Renal cortical epithelial cell (primary cell): ENCODE measurements at places on chromosomes 16 and 17.

DNA sequence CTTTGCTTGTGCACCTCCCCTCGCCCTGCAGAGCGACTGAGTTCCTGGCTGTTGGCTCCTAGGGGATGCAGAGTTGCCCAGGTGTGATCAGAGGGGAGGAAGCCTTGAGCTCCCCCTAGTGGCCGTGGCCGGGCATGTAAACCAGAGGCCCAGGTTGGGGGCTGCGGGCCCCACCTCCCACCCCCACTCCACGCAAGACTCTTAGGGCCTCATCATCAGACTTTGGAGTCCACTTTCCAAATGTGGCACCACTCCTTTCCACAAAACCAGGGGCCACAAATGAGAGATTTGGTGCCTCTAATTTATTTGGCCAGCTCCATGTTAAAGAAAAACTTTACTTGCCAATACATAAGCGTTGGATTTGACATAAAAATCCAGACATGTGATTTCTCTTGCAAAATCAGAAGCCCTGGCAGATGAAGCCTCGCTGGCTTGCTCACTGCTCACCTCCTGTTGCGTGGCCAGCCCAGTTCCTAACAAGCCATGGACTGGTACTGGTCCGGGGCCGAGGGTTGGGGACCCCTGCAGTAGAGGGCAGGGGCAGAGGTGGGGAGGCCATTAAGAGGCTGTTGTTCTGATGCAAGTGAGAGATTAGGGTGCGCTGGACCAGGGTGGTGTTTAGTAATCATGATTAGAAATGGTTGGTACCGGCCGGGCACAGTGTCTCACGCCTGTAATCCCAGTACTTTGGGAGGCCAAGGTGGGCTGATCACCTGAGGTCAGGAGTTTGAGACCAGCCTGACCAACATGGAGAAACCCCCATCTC is 28.7 kb upstream of the GAS7 start:
- no peak for DNase-seq

DNA sequence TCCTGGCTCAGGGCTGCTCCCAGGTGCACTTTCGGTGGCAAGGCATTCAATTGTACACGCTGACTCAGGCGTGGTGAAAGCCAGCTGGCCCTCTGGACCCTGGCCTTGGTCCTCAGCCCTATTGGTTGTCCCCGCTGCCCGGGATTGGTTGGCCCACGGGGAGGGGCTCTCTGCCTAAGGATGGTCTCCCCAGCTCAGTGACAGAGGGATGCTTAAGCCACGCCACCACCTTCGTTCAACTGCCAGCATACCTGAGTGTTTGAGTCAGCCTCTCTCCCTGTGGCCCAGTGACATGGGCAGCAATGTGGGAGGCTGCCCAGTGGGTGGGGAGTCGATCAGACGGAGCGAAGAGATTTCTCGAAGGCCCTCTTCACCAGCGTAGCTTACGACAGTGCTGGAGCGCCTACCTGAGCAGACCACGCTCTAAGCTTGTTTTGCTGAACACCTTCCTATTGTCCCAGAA is 30.3 kb downstream of the IRF8 start:
- peak; percentile 37 for DNase-seq

DNA sequence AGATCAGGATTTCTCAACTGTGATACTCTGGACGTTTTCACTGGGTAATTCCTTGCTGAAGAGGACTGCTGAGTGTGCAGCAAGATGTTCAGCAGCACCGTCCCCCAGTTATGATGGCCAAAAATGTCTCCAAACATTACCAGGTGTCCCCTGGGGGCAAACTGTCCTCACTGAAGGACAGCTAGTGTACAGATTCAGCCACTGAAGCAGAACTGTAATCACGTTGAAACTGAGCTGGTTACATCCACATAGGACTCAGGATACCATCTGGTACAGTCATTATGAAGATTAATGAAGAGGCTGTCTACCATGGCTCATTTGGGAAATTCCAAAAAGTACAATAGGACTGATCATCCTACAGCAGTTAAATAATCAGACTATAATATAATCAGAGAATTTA is 43.3 kb upstream of the GINS3 start:
- no peak for DNase-seq

GRCh38 chr16:15427648-15428239 is 6.6 kb upstream of the BMERB1 start:
- peak; percentile 60 for DNase-seq

- DNase-seq, result no peak
These were observed 8.5 kb downstream of the KIF19 start for GRCh38 chr17:74334393-74335039.

DNA sequence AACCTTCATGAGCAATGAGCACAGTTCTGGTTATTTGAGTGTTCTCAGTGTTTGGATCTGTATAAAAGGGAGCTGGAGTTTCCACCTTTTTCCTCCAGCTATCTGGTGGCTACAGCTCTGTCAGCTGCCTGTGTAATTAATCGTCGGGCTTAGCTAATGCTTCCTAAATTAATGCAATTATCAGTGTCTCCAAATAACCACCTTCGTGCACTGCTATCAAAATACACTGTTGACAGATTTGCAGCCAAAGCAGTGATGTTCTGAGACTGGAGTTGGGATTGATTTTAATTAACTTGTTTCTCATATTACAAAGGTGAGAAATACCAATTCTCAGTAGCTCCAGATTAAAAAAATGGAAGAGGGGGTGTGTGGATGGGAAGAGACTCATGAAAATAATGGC is 325.8 kb downstream of the CBLN1 start:
- DNase-seq, result no peak

- no peak for DNase-seq
These were observed 83.9 kb downstream of the RPA1 start for GRCh38 chr17:1913702-1914101.

DNA sequence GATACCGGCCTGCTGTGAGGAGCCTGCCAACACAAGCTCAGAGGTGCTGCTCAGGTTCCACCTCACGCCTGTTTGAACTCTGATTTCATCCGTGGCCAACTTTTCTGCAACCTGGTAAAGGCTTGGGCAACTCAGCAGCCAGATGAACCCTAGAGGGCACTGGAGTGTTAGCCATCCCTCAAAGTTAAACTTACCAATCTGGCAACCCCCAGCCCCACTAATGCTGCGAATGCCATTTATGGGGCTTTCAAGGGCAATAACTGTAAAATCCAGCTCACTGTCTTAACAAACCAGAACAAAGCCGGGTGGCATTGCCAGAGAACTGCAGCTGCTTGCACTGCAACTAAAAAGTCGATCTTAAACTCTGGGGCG is 105.5 kb downstream of the AXIN2 start:
- DNase-seq, result peak; percentile 15

GRCh38 chr16:67580202-67580601 is 17.9 kb downstream of the CTCF start:
- no peak for DNase-seq

DNA sequence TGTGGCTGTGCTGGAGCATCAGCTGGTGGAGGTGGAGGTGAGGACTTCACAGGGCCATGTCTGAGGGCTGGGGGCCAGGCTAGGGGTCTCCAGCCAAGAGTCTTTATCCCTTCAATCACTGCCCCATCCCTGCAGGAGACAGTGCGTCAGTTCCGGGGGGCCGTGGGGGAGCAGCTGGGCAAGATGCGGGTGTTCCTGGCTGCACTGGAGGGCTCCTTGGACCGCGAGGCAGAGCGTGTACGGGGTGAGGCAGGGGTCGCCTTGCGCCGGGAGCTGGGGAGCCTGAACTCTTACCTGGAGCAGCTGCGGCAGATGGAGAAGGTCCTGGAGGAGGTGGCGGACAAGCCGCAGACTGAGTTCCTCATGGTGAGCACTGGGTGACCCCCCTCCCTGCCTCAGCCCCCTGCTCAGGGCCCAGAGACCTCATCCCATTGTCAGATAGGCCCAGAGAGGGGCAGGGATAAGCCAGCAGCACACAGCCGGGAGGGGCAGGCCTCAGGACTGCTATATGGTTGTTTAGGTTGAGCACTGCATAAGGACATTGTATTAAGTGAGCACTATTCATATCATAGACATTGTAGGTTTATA is 2.3 kb upstream of the PYDC1 start:
- no peak for DNase-seq
